ENCODE measurements at places on chromosomes 4 and X.
A peak's percentile ranks its signal among the peaks of the same experiment; 100 is the strongest.

GRCh38 chr4:151865312-151865711 is 104.5 kb upstream of the GATB start:
- no peak for DNase-seq

DNA sequence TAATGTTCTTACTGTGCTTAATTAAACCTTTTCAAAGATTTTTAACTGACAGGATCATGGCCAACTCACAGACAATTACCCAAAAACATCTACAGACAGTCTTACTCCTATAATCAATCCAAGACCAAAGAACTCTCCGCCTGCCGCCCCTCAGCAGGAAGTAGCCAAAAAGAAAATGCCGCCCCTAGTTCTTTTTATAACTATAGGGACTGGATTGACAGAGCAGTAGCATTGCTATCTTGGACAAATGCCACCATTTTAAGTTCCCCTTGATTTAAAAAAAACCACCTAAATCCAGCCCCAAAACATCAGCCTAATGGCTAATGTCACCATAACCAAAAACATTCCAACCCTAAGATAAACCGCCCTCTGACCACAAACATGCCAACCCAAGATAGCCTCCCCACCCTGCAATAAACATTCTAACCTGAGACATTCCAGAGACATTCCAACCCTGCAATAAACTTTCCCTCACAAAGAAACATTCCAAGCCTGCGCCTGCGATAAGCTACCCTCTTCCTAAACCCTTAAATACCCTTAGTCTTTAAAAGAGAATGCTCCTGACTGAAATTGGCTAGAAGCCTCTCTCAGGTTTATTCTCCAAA is 77.0 kb downstream of the COQ2 start:
- DNase-seq, result no peak

DNA sequence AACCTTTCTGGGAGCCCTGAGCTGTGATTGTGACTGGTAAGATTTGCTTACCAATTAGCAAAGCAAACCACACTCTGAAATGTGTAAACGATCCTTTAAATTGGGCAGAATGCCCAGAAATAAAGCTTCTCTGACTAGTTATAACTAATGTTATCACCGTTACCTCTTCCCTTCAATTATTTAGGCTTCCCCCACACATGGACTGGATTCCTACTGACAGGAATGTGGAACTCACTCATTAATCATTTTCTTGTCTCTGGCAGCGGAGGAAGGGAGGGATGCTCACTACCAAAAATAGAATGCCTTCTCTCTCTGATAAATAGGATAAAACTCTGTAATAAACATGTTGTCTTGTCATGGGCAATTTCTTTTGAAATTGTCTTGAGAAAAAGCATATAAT is 25.3 kb upstream of the NWD2 start:
- no peak for DNase-seq

- no peak for DNase-seq
These were observed 67.3 kb downstream of the SHISA3 start for GRCh38 chr4:42464550-42465094.

DNA sequence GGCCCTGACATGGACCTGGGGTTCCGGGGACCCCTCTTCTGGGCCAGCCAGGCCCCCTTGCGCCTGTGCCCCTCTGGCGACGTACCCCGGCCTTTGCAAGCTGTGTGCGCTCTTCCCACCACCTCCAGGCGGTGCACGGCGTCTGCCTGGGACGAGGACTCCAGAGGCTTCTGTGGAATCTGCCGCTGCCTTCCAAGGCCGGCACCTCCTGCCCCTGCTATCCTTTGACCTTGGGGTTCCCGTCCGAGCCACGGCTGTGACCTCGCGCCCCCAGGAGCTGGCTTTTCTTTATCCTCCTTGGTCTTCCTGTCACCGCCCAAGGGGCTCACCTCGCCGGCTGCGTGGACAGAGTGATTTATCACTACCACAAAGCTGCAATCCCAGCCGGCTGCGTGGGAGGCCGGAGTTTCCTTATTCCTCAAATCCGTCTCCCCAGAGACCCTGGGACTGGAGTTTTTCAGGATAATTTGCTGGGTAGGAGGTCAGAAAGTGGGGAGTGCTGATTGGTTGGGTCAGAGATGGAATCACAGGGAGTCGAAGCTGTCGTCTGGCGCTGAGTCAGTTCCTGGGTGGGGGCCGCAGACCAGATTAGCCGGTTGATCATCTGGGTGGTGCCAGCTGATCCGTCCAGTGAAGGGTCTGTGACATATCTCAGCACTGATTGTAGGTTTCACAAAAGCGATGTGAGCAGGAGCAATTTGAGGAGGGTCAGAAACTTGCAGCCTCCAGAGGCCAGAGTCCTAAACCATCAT is 19.8 kb upstream of the PLCXD1 start:
- DNase-seq, result no peak

GRCh38 chrX:143231492-143231891 is 205.8 kb downstream of the SPANXN4 start:
- DNase-seq, result no peak

GRCh38 chr4:179196511-179196910 is 1754.3 kb upstream of the AGA start:
- no peak for DNase-seq

- no peak for DNase-seq
These were observed 1223.7 kb upstream of the AGA start for GRCh38 chr4:178665916-178666315.

GRCh38 chrX:47321386-47321785 is 49.0 kb upstream of the ZNF157 start:
- DNase-seq, result no peak

DNA sequence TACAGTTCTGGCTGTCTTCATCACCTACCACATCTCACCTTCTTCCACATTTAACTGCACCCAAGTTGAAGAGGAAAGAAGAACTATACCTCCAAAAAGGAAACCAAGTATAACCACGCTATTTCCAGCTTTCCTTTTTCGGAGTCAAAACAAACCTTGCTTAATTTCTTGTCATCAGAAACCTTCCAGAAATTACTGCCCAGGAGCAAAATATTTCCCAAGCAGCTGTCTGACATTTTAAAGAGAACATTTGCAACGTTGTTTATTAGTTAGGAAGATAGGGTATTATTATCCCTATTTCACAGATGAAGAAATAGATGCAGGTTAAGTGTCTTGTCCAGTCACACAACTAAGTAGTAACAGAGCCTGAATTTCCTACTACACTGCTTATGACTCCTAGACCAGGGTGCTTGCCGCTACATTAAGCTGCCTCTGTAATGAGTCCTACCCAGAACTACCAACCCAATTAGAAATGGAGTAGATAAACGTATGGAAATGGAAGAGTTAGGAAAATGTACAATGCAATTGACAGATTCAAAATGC is 2.2 kb upstream of the ACSL4 start:
- DNase-seq, result no peak

DNA sequence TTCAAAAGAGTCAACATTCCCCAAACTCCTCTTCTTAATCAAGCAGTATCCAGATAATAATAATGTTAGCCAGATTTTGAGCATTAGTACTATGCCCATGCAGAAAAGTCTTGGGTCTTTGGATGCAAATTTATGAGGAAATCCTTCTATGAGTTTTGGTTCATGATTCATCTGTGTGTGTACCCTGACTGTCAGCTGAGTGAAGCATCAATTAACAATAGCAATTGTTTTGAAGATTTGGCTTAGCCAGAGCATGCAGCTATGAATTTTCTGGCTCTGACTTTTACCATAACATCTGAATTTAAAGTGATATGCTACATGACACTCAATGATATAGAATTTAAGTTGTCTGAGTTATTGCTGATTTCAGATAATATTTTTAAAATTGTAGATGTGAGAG is 145.8 kb downstream of the KLHL4 start:
- DNase-seq, result no peak

GRCh38 chr4:139645458-139645857 is 20.2 kb upstream of the MGST2 start:
- DNase-seq, result no peak

GRCh38 chr4:8316911-8317351 is 47.4 kb downstream of the HTRA3 start:
- no peak for DNase-seq

DNA sequence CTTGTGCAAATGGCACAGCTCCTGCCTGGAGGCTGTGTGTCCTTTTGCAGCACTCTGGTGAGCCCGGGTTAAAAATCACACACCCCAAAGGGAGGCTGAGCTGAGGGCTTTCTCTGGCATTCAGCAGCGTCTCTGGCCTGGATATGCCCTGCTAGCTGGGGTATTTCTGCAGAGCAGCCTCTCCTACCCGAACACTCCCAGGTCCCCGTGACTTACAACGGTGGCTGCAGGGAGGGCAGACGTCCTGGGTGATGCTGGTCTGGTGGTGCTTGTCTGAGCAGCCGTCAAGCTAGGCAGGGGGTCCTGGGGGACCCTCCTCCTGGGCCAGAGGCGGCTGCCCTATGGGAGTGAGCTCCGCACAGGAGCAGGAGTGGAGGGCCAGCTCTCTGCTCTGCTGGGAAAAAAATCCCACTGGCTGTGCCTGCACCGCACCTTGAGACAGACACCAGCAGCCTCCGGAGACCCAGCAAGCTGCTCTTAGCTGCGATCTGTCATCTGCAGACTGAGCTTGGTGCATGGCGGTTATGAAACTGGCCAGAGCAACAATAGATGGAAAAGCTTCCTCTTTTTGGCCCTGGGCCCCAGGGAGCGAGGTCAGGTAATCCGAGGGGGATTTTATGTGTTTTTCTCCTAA is 41.3 kb upstream of the ASMTL start:
- peak; percentile 1 for DNase-seq

GRCh38 chrX:97756879-97757278 is 873.2 kb downstream of the RPA4 start:
- no peak for DNase-seq

DNA sequence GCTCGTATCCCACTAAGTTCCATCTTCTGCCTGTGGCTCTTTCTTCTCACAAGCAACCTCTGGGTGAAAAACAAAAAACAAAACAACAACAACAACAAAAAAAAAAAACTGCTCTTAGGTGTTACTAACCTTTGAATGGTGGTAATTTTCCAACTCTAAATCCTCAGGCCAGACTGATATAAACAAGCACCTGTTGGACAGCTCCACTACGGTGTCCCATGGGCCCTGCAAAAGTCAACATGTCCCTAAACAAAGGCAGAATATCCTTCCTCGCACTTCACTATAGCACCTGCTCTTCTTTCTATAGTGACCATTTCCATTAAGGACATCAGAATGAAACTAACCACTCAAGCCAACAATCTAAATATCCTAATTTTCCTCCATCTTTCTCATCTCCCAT is 54.6 kb upstream of the PARM1 start:
- no peak for DNase-seq

GRCh38 chrX:44261286-44261685 is 82.2 kb downstream of the EFHC2 start:
- DNase-seq, result no peak

DNA sequence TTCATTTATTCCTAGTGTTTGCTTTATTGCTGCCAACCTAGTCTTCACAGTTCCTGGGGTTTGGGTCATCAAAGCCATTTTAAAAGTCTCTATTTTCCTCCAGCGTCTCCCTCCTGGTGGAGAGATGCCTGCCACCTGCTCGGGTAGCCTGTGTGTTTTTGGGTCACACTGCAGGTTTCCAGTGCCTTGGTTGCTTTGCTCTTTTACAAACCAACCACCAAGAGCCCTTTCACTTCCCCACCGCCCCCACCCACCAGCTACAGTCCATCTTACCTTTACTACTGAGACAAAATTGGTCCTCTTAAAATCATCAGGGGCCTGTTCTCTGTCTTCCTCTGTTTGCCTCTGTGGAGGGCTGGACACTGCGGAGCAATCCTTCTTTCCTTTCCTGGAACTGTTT is 280.5 kb upstream of the GATB start:
- no peak for DNase-seq

- DNase-seq, result peak; percentile 78
These were observed 314 bp downstream of the P2RY8 start for GRCh38 chrX:1536712-1537030.

- DNase-seq, result no peak
These were observed 15.4 kb downstream of the GASK1B start for GRCh38 chr4:158157412-158157811.

DNA sequence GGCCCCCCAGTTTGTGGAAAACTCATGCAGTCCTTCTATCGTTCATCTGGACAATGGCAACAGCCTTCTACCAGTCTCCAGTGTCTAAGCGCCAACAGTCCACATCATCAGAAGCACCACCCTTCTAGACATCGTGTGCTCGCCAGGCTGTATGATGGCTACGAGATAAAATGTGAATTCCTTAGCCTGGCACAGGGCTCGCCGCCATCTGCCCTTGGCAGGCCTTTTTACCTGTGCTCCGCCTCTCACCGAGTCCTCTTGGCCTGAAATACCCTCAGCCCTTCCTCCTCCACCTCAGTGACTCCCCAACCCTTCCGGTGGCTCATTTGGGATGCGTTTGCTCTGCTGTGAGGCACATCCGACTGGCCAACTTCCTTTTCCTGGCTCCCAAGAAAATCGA is 15.9 kb upstream of the STS start:
- no peak for DNase-seq

GRCh38 chrX:9416562-9417348 is 48.1 kb upstream of the TBL1X start:
- no peak for DNase-seq

- no peak for DNase-seq
These were observed 197.5 kb downstream of the CCNG2 start for GRCh38 chr4:77354550-77354949.

DNA sequence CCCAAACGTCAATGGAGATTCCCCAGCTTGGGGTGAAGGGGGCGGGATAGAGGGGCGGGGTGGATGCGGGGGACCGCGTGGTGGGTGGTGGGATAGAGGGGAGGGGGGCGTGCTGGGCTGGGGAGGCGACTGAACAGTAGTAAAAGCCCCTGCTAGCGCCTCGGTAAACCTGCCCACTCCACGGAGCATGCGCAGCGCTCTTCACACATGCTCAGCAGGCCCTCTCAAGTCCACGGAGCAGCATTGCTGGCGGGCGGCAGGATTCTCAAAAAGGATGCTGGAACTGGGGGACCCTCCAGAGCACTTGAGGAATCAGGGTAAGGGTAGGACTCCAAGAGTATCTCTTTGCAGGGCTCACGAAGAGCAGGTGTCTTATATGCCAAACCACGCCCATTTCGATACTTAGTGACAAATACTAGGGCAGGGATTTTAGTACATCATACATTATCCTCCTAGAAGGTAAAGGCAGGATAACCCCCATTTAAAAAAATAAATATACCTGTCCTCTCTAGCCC is 378 bp upstream of the RPS6KA6 start:
- DNase-seq, result peak; percentile 47

DNA sequence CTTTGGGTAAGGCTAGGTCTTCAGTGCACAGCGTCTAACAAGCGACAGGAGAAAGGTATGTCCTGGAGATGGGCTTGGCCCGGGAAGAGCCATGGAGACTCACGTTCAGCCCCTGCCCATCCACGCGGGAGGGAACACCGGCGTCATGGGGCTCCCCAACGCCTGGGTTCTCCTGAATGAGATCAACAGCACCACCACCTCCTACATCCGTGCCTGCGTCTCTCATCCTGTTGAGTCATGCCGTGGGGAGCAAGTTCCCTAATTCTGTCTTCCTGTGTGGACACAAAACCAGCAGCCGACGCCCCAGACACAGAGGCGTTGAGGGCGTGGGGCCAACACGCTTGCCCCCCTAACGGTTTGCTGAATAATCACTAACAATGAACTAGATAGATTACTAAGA is 20.1 kb upstream of the IL3RA start:
- DNase-seq, result no peak

DNA sequence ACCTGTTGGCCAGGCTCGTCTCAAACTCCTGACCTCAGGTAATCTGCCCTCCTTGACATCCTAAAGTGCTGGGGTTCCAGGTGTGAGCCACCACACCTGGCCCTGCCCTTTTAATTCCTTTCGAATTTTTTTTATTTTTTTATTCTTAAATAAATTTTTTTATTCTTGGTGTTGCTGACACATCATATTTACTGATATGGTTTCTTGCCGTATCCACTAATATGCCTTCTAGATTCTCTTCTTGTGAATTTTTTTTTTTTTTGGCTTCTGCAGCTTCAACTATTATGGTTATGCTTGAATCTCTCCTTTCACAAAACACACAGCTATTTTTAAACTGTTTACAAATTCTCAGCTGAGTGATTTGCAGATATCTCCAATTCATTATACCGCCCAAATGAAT is 353.4 kb upstream of the ADGRL3 start:
- no peak for DNase-seq

All from NCI-H526 treated with DMSO at 0.1 percent for 48 hours (cell line).